ENCODE measurements at places on chromosomes 11 and 22.

DNA sequence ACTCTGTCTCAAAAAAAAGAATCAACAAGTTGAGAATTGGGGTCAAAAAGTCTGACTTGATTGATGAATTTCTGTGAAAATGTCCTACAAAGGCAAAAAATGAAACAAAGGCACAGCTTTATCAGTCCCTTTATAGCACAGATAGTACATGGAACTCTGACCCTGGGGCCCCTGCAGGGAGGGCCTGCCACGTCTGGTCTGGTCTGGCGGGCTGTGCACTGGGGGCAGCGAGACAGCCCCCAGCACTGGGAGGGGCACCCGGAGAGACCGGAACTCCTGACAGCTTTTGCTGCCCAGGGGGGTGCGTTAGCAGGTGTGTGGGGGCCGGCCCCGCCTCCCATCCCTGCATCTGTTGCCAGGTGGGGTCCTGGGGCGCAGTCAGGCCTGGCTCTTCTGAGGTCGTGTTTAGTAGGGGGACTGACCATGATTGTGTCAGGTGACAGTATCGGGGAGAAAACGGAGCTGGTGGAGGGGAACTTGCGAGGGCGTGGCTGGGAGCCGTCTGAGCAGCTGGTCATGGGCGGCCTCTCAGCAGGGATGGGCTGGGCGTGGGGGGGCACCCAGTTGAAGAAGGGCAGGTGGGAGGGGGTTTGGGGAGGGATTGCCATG, 51.7 kb downstream of the GRAMD4 start:
- DNase-seq: no peak

- DNase-seq: peak; percentile 19
Measured at GRCh38 chr22:32378707-32379272, 21.1 kb downstream of the RFPL3 start.

DNA sequence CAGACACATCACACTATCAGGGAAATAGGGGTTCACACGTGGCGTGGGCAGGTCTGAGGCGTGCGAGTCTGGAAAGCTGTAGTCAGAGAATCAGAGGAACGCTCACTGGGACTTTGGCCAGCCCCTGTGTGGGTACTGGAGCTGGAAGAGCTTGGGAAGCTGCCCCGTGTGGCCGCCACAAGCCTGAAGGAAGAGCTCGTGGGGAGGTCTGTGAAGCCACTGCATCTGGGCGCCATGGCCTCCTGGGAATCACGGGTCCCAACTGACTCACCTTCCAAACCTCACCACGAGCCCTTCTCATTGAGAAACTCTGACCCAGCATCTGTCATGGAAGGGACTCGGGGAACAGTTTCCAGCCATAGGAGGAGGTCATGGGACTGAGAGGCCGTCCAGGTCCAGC, 5.9 kb upstream of the MRGPRF start:
- no peak for DNase-seq

DNA sequence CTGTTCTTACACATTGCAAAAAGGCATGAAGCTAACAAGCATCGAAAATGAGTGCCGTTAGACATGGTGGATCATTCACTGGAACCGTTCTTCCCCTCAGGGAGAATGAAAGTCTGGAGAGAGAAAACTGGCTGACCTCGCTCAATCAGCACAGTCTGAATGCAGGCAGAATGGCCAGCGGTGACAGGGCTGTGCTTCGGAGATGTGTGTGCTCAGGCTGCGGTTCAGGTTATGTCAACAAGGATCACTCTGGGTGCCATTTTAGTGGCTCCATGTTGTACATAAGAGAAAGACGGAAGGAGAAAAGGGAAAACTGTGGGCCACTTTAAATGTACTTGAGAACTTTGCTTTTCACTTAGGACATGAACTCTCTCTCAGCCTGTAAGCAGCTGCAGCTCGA, 749.8 kb upstream of the ARHGAP42 start:
- no peak for DNase-seq

GRCh38 chr11:11491014-11491413, 130.8 kb downstream of the GALNT18 start:
- no peak for DNase-seq

DNA sequence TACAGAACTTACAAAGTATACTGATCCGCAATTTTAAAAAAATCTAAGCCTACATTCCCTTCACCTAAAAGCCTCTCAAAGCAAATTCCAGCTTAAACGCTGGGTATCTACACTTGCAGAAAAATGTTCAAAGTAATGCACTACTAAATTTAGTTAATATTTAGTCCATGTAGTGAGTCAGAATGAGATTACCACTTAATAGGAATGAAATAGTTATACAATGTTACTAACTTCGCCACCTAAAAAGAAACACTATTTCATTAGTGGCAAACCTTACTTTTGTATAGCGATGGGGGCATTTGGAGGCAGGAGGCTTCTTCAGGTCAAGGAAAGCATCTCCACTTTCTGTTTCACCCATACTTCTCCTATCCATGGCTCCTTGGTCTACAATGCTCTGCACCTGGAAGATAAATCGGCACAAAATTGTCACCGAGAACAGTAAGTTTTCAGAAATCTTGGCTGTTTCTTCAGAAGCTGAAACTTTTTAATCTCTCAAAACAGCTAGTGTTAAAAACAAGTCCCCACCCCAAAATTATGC, 1.2 kb downstream of the EIF4ENIF1 start:
- no peak for DNase-seq

DNA sequence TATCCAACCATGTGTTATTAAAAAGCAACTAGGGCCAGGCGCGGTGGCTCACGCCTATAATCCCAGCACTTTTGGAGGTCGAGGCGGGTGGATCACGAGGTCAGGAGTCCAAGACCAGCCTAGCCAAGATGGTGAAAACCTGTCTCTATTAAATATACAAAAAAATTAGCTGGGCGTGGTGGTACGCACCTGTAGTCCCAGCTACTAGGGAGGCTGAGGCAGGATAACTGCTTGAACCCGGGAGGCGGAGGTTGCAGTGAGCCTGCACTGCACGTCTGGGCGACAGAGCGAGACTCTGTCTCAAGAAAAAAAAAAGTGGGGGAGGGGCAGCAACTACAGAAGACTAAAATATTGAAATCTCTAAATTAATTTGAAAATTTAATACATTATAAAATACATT, 18.4 kb downstream of the CHORDC1 start:
- no peak for DNase-seq

DNA sequence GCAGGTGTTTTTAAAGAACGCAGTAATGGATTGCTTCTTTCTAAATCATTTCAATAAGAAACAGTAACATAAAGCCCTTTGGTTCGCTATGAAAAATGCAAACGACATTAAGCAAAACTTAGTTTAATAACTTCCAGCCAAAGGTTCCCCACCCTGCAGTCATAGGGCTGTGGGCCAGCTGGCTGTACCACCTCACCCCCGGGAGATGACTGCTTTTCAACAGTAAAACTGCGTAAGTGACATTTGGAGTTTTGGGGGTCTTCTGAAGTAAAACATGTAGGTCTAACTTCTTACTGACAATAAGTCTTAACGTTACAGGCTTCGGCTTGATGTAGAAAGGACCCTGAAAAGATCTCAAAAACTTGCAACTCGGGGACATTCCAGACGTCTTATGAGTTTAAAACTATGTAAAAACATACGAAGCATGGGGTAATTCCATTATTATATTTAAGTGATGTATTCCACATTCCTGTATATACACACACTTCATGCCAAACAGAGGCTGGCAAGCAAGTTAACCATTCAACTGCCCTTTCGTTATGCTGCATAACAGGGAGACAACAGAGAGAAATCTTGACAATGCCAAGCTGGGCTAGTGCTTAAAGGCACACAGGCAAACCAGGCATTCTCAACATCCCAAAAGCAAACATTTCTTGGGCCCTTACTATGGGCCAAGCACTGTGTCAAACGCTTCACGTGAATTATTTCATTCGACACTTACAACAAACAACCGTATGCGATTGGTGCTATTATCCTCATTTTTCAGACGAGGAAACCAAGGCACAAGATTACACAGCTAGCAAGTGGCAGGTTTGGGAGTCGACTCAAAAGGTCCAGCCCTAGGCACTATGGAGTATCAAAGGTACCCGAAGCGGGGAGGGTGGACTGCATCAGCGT, 1.2 kb downstream of the MRTFA start:
- DNase-seq: no peak

GRCh38 chr11:106466521-106467080, 389.1 kb downstream of the AASDHPPT start:
- no peak for DNase-seq

- no peak for DNase-seq
Measured at GRCh38 chr22:38081636-38081940, 2.4 kb downstream of the SLC16A8 start.

DNA sequence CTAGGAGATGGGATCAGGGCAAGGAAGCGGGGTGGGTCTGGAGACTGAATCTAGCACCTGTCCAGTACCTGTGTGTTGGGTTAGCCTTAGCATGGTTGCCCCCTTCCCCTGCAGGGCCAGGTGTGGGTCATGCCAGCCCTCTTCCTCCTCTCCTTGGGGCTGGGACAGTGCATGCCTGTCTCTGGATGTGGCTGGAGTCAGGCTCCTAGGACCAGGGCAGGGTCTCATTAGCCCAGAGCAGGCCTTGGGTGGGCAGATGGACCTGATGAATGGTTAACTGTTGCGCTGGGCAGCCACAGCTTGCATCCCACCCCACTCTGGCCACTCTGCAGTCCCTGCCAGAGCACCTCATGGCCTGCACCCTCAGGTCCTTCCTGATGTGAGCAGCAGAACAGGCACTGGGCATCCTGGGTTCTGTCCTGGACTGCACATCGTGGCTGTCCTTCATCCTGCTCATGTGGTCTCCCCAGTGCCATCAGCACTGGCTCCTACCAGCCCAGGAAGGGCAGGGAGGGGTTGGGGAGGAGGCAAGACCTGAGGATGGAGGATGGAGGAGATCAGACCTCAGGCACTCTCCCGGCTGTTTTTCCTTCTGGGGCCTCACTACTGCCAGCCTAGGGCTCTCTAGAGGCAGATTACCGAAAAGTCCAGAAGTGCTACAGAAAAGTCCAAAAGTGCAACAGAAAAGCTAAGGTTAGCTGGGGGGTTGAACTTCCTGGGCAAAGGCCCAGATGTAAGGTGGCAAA, 12.8 kb upstream of the CHRM1 start:
- DNase-seq: no peak

DNA sequence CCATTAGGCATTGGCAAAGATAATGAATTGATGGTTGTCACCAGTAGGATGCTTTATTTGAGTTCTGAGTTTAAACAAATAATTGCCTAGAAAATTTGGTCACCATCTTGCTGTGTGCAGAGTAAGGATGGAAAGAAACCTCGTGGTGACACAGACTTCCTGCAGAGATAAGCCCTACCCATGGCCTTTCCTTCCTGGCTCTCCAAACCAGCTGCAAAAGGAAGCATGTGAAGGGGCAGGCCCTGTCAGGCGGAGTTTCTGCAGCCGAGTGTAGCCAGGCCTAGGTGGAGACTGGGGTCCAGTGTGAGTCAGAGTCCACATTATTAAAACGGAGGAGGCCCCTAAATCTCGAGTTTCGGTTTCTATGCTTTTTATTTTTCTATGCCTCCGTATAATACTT, 83.1 kb upstream of the ADSL start:
- DNase-seq: no peak

DNA sequence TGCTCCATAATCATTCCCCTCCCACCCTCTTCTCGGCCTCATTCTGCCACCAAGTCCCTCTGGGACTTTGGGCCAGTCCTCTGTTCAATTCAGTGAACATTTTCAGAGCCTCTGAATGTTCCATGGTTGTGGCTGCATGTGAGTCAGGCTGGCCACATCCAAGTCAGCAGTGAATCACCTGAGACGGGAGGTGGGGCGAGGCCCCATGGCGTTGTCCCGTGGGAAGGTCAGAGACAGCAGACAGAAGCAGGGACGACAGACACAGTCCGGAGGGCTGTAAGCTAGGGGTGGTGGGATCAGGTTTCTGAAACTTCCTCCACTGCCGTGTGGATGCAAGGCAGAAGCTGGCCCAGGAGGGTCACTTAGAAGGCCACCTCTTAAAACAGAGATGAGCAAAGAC, 324.8 kb downstream of the MN1 start:
- DNase-seq: no peak

DNA sequence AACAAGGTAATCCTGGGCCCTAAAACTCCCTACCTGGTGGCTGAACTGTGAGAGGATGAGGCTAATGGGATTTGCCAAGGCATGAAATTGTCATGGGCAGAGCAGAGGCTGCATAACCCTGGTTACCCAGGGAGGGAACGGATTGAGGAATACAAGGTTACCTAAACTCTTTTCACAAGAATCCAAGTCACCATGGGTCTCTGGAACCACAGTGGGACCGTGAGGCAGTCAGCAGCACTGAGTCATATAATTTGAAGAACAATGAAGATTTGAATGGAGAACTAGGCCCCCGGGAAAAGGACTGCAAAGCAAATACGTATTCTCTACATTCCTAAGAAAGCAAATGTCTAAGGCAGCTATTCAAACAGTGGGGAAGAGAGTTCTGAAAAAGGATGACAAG, 19.8 kb downstream of the CAT start:
- DNase-seq: no peak

GRCh38 chr22:28935140-28935539, 51.8 kb downstream of the ZNRF3 start:
- no peak for DNase-seq

DNA sequence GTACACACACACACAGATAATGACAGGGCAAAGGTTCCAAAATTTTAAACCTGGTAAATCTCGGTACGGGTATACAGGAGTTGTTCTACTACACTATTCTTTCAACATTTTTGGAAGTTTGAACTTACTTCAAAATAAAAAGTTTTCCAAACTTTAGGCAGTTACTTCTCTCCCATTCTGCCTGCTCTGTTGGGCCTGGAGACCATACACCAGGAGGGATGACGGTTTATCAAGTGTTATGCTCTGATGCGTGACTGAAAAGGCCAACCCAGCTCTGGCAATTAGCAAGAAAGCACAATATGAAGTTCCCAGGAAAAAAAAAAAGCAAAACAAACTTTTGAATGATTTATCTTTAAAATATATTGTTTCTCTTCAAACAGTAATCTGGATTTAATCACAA, 969 bp downstream of the SERPIND1 start:
- no peak for DNase-seq

DNA sequence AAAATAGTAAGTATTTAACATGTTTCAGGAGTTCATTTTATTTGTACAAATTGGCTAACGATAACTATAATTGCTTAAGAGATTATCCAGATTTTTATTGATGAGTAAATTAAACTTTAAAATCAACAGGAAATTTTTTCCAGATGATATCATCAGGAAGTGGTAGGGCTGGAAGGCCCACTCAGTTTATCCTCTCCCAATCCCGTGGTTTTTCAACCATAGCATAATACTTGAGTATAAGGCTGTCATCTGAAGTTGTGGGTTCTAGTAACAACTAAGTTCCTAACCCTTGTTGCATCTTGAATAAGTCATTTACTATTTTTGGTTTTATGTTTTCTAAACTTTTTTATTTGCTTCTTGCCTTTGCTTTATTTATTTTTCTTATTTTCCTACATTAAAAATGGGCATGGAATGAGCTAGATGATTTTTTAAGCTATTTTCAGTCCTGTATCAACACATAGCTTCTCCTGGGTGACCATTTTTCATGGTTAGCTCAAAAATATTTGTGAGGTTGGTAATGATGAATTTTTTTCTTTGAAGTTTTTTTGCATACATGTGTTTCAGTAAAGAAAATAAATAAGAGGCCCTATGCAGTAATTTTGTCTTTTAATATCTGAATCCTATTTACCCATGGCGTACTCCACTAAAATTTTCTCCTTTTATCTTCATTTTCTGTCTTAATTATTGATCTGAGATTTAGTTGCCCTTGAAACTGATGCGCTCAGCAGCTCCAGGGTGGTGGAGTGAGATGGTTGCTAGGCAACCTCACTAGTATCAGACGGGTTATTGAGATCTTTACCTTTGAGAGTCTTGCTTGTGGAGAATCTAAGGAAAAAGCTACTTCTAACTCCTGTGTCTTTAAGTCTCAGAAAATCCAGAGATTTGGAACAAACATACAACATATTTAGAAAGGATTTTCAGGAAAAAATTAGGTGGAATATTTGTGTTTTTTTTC, 452.0 kb upstream of the CCDC179 start:
- DNase-seq: no peak

GRCh38 chr22:30435674-30436126, 10.1 kb downstream of the MTFP1 start:
- peak; percentile 89 for DNase-seq
